ENCODE measurements at places on chromosomes 2 and 18. TPM values are rescaled to one million over a fixed set of nuclear protein-coding genes. Genes with fewer than 3 reads are reported as not detected.

Gene TWIST2
- total RNA-seq, result 1.6 TPM

Gene SRD5A2
- total RNA-seq, result not detected

Gene OR6B3
- total RNA-seq, result not detected

Gene SERPINB3
- total RNA-seq, result not detected

Gene C2orf80
- total RNA-seq, result not detected

Gene GREB1L
- total RNA-seq, result 1.2 TPM

Gene TUBA4B
- total RNA-seq, result not detected

Gene CXCR2
- not detected for total RNA-seq

Gene GPC1
- total RNA-seq, result 66.5 TPM

Gene SERPINB11
- total RNA-seq, result not detected

Gene GATA6
- total RNA-seq, result 15.4 TPM

Gene C1QL2
- not detected for total RNA-seq

Gene SLC35F5
- 119 TPM for total RNA-seq

Gene MAPRE3
- 0.90 TPM for total RNA-seq

Gene CHST10
- 11.5 TPM for total RNA-seq

Gene RAB27B
- total RNA-seq, result 3.5 TPM

Gene CPLX4
- not detected for total RNA-seq

Gene OXER1
- not detected for total RNA-seq

Gene NT5DC4
- not detected for total RNA-seq

Gene PROC
- total RNA-seq, result not detected

Gene MYO5B
- total RNA-seq, result 0.54 TPM

Gene VAMP8
- 16.8 TPM for total RNA-seq

Gene TSPYL6
- total RNA-seq, result not detected

Gene CCDC195
- total RNA-seq, result not detected

Gene HDAC4
- 10.6 TPM for total RNA-seq

Gene ICOS
- total RNA-seq, result not detected

Gene ARHGAP25
- 3.1 TPM for total RNA-seq

Gene PROKR1
- not detected for total RNA-seq

Gene SERPINB7
- total RNA-seq, result not detected

Gene CFC1
- not detected for total RNA-seq

Gene LYPD6
- total RNA-seq, result 1.8 TPM

Gene MSTN
- total RNA-seq, result not detected

Gene SKOR2
- total RNA-seq, result not detected

Gene NTSR2
- not detected for total RNA-seq

Gene FZD7
- 0.85 TPM for total RNA-seq

Gene RAPH1
- total RNA-seq, result 38.3 TPM

Gene GPR39
- 0.38 TPM for total RNA-seq

Gene TAF4B
- total RNA-seq, result 3.4 TPM

Gene DYTN
- not detected for total RNA-seq

Gene TRIM43
- not detected for total RNA-seq

Gene ZNF512
- total RNA-seq, result 16.0 TPM

Gene SLC40A1
- 11.5 TPM for total RNA-seq
